Left ventricle myocardium inferior (tissue), 1 donor: ENCODE measurements at places on chromosomes 2 and 18. TPM values are rescaled to one million over a fixed set of nuclear protein-coding genes. Genes with fewer than 3 reads are reported as not detected.

The SERPINB13 gene
- total RNA-seq: not detected

The CTLA4 gene
- total RNA-seq: 0.11 TPM

The CFAP65 gene
- not detected for total RNA-seq

The HK2 gene
- total RNA-seq: 19.0 TPM

The CFC1 gene
- not detected for total RNA-seq

DNA sequence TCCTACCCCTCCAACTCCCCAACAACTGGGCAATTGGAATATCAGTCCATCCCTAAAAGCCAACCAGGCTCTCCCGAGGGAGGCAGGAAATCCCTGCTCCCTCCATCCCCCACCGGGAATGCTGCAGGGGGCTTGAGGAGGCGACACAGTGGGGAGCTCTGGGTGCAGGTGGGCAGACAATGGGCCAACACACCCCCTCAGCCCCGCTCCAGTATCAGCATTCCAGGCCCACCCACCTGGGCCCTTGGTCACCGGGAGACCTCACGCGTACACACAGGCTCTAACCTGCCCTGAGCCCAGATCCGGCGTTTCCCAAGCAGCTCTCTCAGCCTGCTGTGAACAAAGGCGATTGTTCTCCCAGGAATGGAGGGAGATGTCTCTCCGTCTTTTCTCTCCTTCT is 37.6 kb upstream of the FZD7 start:
- DNase-seq: no peak
- peaks cover 11% of the 10 kb centered on the region for H3K27me3 ChIP-seq
- H3K4me3 ChIP-seq: no peak overlapping the region
- H3K4me1 ChIP-seq: peaks cover 17% of the 10 kb centered on the region

- peaks cover 87% of the 10 kb centered on the region for H3K27me3 ChIP-seq
- no peak for DNase-seq
- H3K4me3 ChIP-seq: no peak overlapping the region
- H3K27ac ChIP-seq: no peak overlapping the region
- no peaks in the 10 kb centered on the region for H3K36me3 ChIP-seq
These were observed 7.6 kb upstream of the BMP10 start for GRCh38 chr2:68878753-68879152.

- H3K4me3 ChIP-seq: peak within 1 kb of the TSS; percentile 60
- H3K27me3 ChIP-seq: peaks cover 45% of the 10 kb centered on the region
- no peaks in the 10 kb centered on the region for H3K36me3 ChIP-seq
These were observed at the start of gene CGREF1 for GRCh38 chr2:27118525-27119329. Gene CGREF1, minus strand, starts transcription at chr2:27119128. Its CDS starts 14,762 bp downstream, at chr2:27104366.

GRCh38 chr2:186205254-186205911 is 280.7 kb upstream of the ZC3H15 start:
- no peak overlapping the region for H3K27ac ChIP-seq
- DNase-seq: no peak
- no peak overlapping the region for H3K4me3 ChIP-seq
- no peaks in the 10 kb centered on the region for H3K4me1 ChIP-seq
- H3K27me3 ChIP-seq: no peaks in the 10 kb centered on the region

DNA sequence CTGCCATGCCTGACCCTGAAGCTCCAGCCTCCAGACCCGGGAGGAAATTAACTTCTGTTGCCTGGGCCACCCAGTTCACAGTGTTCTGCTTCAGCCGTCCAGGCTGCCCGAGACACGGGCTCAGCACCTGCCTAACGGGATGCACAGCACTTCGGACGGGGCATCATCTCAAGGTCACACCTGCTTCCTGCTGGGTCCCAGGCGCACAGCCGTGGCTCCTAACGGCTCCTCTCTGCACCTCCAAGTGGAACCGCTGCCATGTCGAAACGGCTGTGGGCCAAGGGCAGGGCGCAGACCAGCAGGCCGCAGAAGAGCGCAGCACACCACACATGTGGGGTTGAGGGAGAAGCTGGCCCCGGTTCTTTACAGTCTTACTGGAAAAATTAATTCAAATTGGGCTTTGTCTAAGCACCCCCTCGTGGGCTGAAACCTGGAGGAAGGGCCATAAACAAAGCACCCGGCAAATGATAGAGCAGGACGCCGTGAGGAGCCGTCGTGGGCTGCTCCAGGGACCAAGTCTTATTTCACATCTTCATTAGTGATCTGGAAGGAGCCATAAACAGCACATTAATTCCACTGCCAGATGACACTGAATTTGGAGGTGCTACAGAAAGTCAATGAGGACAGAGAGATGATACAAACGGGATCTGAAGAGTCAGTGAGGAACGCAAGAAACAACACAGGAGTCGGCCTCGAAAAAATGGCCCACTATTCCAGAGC is 59.6 kb downstream of the EIPR1 start:
- no peaks in the 10 kb centered on the region for H3K27me3 ChIP-seq
- no peak for DNase-seq
- H3K4me3 ChIP-seq: no peak overlapping the region
- no peaks in the 10 kb centered on the region for H3K4me1 ChIP-seq
- H3K36me3 ChIP-seq: no peaks in the 10 kb centered on the region

GRCh38 chr2:43171789-43172188 is 54.6 kb downstream of the ZFP36L2 start:
- H3K27ac ChIP-seq: peak overlapping the region; percentile 40
- H3K4me3 ChIP-seq: no peak overlapping the region
- H3K4me1 ChIP-seq: peaks cover 45% of the 10 kb centered on the region
- H3K27me3 ChIP-seq: no peaks in the 10 kb centered on the region
- peak; percentile 64 for DNase-seq

- no peak overlapping the region for H3K4me3 ChIP-seq
- no peaks in the 10 kb centered on the region for H3K36me3 ChIP-seq
- no peak overlapping the region for H3K27ac ChIP-seq
- no peaks in the 10 kb centered on the region for H3K27me3 ChIP-seq
These were observed 670.4 kb downstream of the KCNJ3 start for GRCh38 chr2:155368934-155369333.

- no peaks in the 10 kb centered on the region for H3K27me3 ChIP-seq
- no peaks in the 10 kb centered on the region for H3K36me3 ChIP-seq
- H3K4me3 ChIP-seq: no peak overlapping the region
- peaks cover 10% of the 10 kb centered on the region for H3K4me1 ChIP-seq
- DNase-seq: no peak
- no peak overlapping the region for H3K27ac ChIP-seq
These were observed 53.3 kb upstream of the ZBTB7C start for GRCh38 chr18:48462510-48462909.

DNA sequence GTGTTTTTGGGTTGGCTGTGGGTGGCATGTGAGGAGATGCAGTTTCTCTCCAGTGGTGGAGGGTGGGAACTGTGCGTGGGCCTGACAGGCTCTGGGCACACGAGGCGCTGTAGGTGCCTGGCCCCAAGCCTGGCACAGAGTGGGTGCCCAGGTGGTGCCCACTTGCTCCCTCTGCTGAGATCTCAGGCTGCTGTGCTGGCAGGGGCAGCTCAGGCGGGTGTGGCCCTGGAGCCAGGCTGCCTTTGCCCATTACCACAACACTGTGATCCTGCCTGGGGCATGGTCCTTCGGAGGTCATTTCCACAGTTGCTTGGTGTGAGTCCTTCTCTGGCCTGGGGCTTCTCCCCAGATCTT is 20.4 kb downstream of the TSHZ1 start:
- no peaks in the 10 kb centered on the region for H3K27me3 ChIP-seq
- no peak overlapping the region for H3K4me3 ChIP-seq
- DNase-seq: no peak
- H3K36me3 ChIP-seq: peaks cover 8% of the 10 kb centered on the region

DNA sequence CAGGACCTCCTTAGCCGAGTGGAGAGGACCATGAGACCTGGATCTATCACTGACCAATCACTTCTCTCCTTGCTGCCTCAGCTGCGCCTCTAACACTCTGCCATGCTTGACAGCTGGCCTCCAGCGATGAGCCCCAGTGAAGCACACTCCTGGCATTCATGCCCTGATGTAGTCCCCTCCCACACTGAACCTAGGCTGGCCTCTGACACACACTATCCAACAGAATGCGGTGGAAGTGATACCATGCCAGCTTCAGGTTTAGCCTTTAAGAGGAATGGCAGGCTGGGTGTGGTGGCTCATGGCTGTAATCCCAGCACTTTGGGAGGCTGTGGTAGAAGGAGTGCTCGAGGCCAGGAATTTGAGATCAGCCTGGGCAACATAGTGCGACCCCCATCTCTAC is 73.7 kb upstream of the LAPTM4A start:
- no peak for DNase-seq
- H3K27me3 ChIP-seq: no peaks in the 10 kb centered on the region
- no peak overlapping the region for H3K27ac ChIP-seq
- peaks cover 17% of the 10 kb centered on the region for H3K4me1 ChIP-seq

DNA sequence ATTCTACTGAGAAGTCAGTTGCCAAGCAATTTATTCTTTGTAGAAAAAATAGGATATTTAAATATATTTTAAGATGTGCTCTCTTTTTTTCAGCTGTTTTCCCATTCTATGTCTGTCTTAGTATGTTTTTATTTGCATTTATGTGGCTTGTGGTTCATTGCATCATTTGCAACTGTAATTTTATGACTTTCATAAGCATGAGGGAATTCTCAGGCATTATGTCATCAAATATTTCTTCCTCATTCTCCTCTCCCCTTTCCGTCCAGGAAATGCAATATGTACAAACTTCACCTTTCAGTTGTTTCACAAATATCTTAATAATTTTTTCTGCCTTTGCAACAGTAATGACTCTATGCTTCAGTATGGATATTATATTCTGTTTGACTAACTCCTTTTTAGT is 560.2 kb upstream of the LRATD1 start:
- H3K4me3 ChIP-seq: no peak overlapping the region
- no peaks in the 10 kb centered on the region for H3K27me3 ChIP-seq
- no peaks in the 10 kb centered on the region for H3K36me3 ChIP-seq
- no peaks in the 10 kb centered on the region for H3K4me1 ChIP-seq

DNA sequence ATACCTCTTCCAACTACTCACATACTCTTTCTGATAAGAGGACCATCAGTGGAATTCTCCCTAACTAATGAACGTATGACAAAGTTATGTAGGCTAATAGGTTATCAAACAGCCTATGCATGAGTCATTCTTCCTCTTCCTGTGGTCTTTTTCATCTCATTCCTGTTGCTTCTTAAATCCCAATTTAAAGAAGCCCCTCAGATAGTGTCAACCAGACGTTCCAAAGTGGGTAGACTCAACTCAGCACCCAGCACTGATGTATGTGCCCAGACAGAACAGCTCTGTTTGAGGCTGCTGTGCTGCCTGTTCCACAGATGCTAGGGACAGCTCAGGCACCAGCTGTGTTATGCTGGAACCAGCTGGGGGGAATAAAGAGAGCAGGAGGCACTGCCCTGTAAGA is 52.6 kb downstream of the CXCR4 start:
- H3K36me3 ChIP-seq: no peaks in the 10 kb centered on the region
- DNase-seq: no peak
- H3K27me3 ChIP-seq: peaks cover 8% of the 10 kb centered on the region
- H3K4me3 ChIP-seq: no peak overlapping the region

DNA sequence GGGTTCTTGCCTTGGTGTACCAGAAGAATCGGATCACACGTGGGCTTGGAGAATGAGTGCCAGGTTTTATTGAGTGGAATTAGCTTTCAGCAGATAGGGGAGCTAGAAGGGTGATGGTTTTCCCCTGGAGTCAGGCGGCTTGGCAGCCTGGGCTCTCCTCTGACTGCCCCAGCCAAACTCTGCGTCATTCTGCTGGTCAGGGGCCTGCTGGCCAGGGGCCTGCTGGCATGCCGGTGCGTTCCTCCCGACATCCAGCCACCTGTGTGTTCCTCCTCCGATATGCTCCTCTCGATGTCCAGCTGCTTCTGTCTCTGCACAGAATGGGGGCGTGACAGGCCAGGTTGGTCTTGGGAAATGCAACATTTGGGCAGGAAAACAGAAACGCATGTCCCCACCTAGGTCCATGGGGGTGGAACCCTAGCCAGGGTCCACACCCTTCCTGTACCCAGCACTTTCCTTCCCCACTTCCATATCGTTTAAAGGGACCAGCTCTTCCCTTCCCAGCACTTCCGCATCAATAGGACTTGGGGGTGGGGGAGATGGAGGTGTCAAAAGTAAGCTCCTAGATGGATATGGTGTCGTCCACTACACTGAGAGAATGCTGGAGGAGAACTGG is 85.3 kb downstream of the VWA3B start:
- DNase-seq: no peak
- H3K4me3 ChIP-seq: no peak overlapping the region
- H3K27me3 ChIP-seq: no peaks in the 10 kb centered on the region
- H3K27ac ChIP-seq: peak overlapping the region; percentile 50
- no peaks in the 10 kb centered on the region for H3K4me1 ChIP-seq

- no peak overlapping the region for H3K4me3 ChIP-seq
- H3K27me3 ChIP-seq: no peaks in the 10 kb centered on the region
- H3K36me3 ChIP-seq: no peaks in the 10 kb centered on the region
These were observed 11.6 kb upstream of the PTPN4 start for GRCh38 chr2:119748135-119748534.

DNA sequence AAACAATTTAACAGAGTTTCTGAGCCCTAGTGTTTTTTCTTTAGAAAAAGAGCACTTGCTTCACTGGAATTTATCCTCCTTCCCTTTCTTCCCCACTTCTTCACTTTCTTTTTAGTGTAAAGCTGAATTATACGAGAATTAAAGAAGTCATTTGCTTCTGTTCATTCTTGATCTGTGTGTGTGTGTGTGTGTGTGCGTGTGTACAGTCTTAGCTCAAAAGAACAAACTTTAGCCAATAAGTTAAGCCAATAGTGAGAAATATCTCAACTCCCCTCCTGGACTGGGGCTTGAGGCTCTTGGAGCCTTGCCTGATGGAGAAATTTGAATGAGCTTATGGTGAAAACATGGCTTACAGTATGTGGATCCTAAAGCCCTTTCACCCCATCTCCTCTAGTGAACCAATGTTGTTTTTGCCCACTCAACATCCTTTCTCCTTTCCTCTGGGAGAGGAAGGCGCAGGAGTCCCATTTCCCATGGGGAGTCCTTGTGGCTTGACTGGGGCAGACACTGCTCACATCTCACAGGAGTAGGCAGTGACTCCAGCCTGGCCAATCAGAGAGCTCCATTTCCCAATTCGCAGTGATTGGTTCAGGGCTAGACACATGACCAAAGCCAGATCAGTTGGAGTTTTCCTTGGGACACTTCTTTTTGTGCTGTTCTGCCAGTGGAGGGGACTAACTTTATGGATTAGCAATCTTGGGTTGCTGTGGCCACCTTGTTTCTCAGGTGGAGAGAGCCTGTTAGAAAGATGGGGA is 16.3 kb upstream of the MYO3B start:
- no peaks in the 10 kb centered on the region for H3K36me3 ChIP-seq
- no peaks in the 10 kb centered on the region for H3K4me1 ChIP-seq
- DNase-seq: no peak
- H3K27me3 ChIP-seq: peaks cover 36% of the 10 kb centered on the region
- H3K27ac ChIP-seq: no peak overlapping the region

DNA sequence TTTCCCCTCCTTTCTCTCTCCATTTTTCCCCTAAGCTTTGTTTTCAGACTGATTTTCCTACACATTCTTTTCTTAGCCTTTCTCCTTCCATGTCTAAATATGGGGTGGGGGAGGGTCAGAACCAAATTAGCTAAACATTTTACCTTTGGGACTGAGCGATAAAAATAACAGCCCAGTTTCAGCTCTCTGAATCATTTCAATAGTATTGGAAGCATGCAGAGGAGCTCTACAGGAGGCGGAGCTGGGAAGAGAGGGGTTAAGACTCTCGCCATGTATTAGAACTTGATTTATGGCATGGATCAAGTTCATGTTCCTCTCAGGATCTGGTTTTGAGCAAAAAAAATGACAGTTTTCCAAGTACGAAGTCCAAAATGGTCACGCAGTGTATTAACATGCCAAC is 109.1 kb downstream of the CPO start:
- DNase-seq: no peak
- no peaks in the 10 kb centered on the region for H3K27me3 ChIP-seq
- H3K4me3 ChIP-seq: no peak overlapping the region
- H3K36me3 ChIP-seq: no peaks in the 10 kb centered on the region
- no peak overlapping the region for H3K27ac ChIP-seq
